GM12892 (cell line): ENCODE measurements at places on chromosomes 13 and 19.

GRCh38 chr19:47343194-47343802, 5.8 kb upstream of the DHX34 start:
- no peak for DNase-seq

- no peak for DNase-seq
These were observed 19.8 kb upstream of the RASA3 start for GRCh38 chr13:114152285-114152645.

DNA sequence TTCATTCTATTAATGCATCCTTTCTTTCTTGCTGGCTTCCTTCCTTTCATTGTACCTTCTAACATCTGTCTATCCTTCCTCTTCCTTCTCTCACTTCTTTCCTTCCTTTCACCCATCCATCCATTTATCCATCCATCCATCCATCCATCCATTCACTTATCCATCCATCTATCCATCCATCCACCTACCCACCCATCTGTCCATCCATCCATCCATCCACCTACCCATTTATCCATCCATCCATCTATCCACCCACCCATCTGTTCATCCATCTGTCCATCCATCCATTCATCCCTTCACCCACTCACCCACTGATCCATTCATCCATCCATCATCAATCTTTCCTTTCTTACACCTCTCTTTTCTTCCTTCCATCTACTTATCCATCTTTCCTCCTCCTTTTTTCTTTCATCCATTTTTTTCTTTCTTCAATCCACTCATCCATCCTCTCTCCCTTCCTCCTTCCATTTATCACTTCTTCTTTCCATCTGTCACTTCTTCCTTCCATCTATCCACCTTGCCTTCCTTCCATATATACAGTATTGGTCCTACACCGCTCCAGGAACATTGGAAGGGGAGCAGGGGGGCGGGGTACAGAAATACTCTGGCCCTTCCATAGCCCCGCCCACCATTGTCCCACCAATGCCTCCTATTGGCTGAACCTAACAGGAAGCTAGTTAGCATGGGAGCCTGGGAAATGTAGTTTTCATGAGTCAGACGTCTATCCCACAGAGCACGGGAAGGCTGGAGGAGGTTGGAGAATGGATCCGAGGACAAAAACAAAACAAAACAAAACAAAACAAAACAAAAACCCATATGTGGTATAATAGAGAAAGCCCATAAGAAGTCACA, 45.9 kb downstream of the MBD3L1 start:
- DNase-seq: no peak

- no peak for DNase-seq
These were observed 32.7 kb upstream of the ZNF254 start for GRCh38 chr19:24054044-24054935.

GRCh38 chr13:72132075-72132474, 265.1 kb upstream of the DACH1 start:
- no peak for DNase-seq

GRCh38 chr19:45305421-45305820, 17.3 kb downstream of the CKM start:
- no peak for DNase-seq

DNA sequence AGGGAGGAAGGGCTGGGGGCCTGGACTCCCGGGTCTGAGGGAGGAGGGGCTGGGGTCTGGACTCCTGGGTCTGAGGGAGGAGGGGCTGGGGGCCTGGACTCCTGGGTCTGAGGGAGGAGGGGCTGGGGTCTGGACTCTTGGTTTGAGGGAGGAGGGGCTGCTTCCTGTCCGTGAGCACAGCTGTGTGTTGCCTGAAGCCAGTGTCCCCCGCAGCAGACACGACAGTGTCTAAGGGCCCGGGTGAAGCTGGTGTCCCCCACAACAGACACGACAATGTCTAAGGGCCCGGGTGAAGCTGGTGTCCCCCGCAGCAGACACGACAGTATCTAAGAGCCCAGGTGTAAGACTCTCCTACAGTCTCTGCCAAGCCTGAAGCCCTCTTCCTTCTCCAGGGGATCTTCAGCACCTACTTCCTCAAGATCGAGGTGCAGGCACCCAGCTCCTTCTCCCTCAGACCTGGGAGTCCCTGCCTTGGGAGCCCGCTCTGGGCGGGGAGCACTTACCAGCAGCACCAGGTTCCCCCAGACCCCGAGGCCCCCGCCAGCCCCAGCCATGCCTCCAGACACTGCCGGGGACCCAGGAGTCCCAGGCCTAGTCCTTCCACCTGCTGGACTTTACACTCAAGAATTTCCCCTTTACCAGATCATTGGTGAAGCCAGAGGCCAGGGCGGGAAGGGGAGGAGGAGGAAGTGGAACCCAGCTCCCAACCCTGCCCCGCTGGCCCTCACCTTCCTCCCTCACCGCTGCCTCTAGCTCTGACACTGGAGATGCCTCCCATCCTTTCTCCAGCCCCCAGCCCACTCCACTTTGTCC, at the start of gene PTPRH:
Gene PTPRH (minus strand): TSS at position 622 of the 813 bp plus-strand sequence. CDS start 68 bp downstream, at position 554.
- no peak for DNase-seq

DNA sequence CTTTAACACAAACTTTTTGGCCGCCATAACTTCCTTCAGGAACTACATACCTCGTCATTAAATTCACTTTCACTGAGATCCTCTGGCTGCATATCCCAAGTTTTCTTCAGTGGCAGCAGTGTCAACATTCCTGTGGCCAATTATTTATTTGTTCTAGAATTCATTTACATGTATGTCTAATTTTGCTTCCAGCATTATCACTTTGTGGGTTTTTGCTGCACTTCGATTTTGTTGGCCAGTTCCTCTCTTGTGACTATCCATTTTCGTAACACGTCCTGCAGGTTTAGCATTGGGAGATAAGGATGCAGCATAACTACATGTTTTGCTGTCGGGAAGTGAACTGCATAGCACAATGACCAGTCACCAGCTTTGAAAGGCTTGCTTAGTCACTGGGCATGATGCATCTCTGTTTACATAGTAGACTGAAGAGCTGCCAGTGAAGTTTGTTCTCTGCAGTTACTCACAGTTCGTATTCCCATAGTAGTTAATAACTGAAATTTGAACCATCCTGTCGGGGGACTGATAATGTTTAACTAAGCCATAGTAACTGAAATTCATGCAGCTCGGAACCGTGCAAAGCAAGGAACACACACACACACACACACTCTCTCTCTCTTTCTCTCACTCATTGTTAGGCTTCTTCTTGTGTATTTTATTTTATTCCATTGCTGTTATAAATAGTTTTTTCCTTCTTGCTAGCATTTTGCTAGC, 28.3 kb downstream of the ZNF507 start:
- no peak for DNase-seq

DNA sequence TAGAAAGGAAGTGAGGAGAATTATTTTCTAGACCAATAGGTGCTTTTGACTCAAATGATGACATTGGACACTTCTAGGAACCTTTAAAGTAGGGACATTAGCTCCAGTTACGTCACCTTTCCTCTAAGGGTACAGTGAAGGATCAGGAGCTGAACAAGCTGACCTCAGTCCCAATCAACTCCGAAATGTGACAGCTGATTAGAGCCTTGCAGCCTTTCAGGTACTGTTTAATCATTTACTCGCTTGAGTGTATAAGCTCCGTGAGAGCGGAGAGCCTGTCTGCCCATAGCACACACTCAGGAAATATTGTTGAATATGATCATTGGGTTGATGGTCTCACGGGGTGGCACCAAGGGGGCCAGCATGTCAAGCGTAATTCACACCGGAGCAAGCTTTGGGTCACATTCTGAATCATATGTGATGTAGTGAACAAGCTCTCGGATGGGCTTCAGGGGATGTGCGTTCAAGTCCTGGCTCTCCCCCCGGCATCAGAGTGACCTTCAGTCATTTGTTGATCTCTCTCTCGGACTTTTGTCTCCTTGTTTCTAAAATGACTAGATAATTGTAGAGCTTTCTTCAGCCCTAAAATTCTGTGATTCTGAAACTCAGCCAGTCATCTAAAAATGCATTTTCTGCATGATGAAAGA, 141.9 kb downstream of the ZIC5 start:
- no peak for DNase-seq

DNA sequence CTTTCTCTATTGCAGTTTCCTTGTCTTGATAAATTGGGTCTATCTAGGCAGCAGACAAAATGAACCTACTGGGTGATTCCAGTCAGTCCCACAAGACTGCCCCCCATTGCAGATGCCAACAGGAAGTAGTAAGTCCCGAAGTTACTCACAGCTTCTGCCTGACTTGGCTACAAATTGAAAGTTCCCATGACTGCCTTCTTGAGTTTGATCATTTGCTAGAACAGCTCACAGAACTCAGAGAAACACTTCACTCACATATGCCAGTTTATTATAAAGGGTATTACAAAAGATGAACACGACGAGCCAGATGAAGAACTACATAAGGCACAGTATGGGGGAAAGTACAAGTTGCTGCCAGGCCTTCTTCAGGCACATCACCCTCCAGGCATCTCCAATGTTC, 50.0 kb downstream of the TEX26 start:
- no peak for DNase-seq

DNA sequence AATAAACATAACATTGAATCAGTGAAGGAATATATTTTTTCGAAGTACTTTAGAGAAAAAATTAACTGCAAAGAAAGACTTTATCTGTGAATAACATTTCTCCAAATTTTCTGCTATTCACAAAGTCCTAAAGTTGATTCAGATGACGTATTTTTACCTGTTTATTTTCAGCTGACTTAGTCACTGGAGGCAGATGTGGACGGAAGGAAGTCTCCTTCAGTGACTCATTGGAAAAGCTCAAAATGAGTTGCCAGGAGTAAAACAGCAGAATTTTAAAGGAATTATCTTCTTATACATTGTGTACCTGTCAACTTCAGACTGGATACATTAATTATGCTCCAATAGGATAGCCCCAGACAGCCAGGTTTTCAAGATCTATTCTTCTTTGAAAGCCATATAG, 679.3 kb upstream of the GPC6 start:
- no peak for DNase-seq

DNA sequence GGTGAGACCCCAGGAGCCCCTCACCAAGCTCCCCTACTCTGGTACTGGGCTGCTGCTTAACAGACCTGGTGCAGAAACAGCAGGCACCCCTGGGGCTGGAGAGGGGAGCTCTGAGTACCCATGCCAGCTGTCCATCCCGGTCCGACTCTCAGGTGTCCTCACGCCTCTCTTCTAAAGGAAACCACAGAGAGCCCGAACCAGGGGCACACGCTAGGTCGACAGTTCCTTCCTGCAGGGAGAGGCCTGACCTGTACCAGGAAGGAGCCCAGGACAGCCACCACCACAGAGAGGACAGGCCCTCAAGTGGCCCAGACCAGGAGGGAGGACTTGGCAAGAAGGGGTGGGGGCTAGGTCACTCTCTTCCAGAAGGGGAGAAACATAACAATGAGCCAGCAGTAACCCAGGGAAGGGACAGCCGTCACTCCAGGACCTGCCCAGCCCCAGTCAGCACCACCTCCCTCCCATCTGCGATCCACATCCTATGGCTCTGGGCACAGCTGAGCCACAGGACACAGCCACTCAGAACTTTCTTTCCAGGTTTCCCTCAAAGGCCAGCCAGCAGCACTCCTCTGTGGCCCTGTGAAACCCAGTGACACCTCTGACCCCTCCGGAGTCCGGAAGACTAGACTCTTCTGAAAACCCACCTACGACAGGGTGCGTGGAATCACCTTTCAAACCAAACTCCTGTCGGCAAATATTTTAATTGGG, 13.0 kb upstream of the SLC35E1 start:
- DNase-seq: no peak

DNA sequence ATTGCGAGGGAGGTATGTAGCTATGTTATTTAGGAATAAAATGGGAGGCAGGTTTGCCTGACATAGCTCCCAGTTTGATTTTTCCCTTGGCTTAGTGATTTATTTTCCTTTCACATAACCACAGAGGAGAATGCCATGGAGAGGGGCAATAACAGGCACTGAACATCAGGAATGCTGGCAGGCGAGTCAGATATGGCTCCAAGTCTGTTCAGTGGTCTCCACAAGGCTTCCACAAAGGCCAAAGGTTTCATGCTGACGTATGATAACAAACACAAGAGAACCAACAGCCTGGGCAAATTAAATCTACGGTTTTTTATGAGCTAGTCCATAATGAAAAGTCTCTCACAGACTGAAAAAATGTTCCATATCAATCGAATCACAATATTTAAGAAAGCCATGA, 66.7 kb downstream of the SUCLA2 start:
- DNase-seq: no peak

DNA sequence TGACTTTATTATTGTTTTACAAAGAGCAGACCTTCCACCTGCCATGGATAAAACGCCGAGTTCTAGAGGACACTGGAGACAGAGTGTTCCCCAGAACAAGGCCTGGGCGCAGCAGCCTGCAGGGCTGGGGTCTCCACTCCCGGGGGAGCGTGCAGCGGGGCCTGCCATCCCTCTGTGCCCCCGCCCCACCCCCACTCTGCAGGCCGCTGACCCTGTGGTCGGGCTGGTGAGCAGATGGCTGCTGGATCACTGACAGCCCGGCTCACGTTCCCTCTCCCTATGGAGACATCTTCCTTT, 8.6 kb upstream of the PTBP1 start:
- DNase-seq: no peak

DNA sequence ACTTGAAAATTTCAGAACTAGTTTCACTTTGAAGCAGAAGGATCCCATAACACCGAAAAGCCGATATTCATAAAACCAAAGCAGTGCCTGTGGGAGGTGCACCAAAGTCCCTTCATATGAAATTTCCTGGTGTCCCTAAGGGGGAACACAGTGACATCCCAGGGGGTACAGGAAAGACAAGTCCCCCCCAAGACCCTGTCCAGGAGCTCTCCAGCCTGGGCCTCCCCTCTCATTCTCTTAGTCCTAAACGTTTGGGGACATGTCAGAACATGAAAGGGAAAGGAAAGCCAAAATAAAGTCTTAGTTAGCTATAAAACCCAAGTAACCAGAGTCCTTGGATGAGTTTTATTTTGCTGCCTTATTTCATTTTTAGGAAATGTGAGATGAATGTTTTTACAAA, 56.6 kb downstream of the MRPL57 start:
- no peak for DNase-seq

DNA sequence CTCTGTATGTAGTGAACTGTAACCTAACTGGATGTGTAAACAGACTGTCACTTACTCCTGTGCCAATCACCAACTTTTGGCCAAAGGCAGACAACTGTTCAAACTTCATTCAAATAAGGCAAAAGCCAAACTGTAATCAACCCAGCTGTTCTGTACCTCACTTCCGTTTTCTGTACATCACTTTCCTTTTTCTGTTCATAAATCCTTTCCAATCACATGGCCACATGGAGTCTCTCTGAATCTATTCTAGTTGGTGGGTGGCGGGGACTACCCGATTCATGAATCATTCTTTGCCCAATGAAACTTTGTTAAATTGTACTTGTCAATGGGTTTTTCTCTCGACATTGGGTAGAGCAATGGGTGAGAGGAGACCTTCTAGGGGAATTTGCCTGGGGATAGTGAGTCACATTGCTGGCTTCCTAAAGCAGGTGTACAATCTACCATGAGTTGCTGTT, 178.3 kb upstream of the RFC3 start:
- no peak for DNase-seq
